ENCODE measurements at places on chromosomes 2 and 18.

- DNase-seq, result no peak
These were observed 250.5 kb downstream of the HDAC4 start for GRCh38 chr2:239150125-239151011.

GRCh38 chr2:160694631-160695030 lies 201.0 kb upstream of the RBMS1 start:
- DNase-seq, result no peak

DNA sequence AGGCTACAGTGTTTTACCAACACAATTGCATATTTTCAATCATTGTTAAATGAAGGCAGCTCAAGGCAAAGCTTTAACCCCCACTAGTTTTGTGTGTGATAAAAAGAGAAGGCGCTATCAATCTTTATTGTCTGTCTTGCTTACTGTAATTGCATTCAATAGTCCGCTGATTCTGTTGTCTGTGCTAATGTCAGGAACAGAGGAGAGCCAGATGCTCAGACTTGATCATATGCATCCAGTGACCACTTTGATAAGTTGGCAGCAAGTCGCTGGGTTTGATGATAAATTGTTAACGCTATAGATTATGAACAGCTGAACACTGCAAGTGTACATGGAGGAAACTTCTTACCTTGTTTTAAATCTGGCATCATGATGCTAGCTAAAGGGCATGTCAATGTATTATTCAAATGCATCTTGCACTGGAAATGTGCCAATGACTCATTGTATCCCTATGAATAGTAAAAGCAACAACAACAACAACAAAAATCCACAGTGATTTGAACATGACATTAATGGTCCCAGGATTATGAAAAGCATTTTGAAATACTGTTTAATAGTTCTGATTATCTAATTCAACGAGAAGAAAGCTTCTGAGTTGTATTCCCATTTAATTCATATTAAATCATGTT lies 423.5 kb upstream of the FANCL start:
- no peak for DNase-seq

- DNase-seq, result no peak
These were observed 31.1 kb downstream of the SPAG16 start for GRCh38 chr2:213315168-213315876.
